ENCODE measurements at places on chromosomes 13 and 19.
A peak's percentile ranks its signal among the peaks of the same experiment; 100 is the strongest.

GRCh38 chr13:30881191-30881651 lies 24.9 kb upstream of the MEDAG start:
- no peak for DNase-seq

DNA sequence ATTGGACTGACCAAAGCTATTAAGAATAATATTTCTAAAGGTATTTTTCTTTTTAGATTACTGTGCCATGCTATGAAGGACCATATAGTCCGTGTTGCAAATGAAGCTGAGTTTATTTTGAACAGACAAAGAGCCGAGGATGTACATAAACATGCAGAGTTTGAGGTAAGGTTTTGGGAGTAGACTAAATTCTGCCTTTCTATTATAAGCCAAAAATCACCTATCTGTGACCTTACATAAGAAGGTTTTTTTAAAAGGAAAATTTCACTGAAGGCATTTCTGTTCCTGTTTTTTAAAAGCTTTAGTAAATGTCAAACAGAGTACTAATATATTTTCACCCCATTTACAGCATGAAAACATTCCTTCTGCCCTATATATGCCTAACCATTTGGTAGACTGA lies 127.4 kb downstream of the MAB21L1 start:
- DNase-seq: no peak

DNA sequence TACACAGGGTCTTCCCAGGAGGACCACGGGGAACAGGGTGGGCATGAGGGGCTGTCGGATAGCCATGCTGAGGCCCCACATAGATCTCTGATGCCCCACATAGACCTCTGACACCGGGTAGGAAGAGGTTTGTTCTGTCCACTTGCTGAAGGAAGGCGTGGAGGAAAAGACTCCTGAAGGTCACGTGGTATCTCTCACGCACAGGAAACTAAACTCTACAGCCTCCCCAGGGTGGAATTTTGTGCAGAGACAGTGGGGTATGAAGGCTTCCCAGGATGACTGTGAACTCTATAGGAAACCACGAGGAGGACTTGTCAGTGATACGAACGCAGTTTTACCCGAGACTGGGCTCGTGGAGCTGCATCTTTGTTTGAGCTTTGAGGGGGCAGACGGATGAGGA lies 2.8 kb downstream of the EVI5L start:
- DNase-seq: no peak

DNA sequence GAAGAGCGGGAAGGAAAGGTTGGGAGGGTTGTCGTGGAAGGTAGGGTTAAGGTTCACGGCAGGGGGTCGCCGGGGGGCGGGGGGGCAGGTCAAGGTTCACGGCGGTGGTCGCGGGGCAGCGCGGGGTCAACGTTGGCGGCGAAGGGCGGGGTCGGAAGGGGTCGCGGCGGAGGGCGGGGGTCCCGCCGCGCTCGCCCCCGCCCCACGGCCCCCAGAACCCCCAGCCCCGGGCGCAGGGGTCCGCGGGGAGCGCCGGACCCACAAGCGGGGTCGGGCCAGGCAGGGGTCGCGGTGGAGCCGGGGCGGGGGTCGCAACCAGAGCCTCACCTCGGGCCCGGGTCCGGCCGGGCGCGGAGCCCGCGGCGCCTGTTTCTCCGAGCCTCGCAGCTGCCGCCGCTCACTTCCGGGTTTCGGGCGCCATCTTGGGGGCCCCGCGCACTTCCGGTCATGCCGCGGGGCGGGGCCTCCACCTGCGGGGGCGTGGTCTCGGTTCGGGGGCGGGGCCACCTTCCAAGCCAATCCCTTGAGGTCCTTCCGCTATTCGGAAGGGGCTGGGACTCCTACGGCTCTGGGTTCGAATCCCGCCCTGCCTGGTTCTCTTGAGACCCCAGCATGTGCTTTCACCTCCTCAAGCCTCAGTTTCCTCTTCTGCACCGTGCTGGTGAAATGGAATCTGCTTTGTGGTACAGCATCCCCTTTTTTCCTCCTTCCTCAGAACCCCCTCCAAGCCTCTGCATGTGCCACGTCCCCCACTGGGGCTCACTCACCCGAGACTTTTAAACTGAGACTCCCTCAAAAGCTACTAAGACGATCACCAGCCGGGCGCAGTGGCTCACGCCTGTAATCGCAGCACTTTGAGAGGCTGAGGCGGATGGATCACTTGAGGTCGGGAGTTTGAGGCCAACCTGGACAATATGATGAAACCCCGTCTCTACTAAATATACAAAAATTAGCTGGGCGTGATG lies at the start of gene SBNO2:
SBNO2 (minus strand) TSS at position 424 of the 965 bp plus-strand sequence. CDS start 19,992 bp downstream, outside the sequence.
- peak; percentile 87 for DNase-seq

DNA sequence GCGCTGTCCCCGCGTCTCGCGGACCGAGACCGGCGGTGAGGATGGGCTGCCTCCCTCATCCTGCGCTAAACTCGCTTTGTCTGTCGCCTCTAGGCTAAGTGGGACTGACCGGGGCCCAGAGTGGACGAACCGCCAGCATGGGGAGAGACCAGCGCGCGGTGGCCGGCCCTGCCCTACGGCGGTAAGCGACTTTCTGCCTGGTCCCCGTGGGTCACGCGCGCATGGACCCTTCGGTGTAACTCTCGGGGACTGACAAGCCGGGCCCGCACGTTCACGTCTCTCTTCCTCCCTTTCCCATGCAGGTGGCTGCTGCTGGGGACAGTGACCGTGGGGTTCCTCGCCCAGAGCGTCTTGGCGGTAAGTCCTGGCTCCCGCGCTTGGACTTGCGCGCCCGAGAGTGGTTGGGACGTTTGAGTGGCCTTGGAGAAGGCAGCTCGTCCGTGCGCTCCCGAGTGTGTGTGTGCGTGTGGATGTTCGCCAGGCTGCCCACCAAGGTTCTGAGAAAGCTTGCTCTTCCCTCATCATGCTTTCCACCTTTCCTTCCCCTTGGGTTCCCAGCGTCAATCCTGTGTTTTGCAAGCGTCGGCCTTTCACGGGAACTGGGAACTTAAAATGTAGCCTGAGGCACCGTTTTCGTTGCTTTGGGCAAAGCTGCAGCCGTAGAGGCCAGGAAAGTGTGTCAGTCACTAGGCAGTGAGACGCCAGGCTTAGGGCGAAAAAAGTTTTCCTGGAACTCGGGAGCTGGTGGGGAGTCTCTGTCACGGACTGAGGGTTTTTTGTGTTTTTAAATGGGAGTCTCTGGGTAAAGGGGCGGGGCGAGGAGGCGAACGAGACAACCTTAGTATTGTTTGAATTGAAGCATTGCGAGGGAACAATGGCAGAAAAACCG lies 927 bp downstream of the COL4A2 start:
- peak; percentile 57 for DNase-seq

DNA sequence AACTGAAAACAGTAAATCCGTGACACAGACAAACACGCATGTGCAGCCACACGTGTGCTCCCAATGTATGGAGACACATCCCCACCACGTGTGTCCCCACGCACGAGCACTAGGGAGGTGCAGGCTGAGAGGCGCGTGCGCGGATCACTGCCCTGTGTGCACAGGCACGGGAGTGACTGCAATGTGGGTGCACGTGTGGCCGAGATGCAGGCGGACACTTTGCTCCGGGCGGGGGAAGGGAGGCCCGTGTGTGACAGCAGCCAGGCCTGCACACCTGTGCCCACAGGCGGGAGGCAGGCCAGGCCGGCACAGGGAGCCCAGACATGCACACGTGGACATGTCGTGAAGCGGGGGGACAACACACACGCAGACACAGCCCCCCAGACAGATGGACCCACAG lies 77.0 kb downstream of the PTPRS start:
- DNase-seq: no peak

- DNase-seq: no peak
Measured at GRCh38 chr13:40023595-40024203, 368.2 kb downstream of the COG6 start.

- no peak for DNase-seq
Measured at GRCh38 chr19:57099199-57099661, 20.6 kb upstream of the USP29 start.

DNA sequence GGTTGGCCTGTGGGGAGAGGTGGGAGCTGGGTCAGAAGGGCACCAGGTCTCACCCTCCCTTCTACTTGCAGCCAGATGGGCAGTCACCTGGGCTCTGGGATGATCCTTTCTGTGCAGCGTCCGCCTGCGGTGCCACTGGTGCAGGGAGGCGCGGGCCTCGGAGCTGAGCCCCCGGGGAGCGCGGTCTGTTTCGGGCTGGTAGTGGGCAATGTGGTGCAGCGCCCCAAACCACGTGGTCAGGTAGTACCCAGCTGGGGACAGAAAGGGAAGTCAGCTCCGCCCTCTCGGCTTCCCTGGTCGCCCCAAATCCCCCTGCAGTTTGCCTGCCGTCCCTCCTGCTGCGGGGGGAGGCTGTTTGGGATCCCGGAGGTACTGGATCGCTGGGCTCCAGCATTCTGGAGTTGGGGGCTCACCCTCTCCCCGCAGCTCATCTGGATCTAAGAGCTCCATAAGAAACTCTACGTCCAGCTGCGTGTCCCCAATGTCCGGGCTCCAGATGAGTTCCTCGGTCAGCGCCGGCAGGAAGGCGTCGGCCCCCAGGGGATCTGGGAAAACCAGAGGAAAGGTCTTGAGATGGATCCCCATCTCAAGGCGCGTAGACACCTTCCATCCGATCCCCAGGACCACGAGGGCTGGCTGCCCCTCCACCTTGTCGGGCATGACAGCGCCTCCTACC lies 8.8 kb downstream of the RINL start:
- DNase-seq: no peak

GRCh38 chr13:26919732-26920131 lies 159.1 kb upstream of the GPR12 start:
- no peak for DNase-seq

GRCh38 chr13:31639443-31640163 lies 99.7 kb upstream of the RXFP2 start:
- DNase-seq: peak; percentile 24

- DNase-seq: no peak
Measured at GRCh38 chr13:112073245-112074138, 6.5 kb downstream of the SOX1 start.

GRCh38 chr19:57759096-57759495 lies 10.4 kb upstream of the ZNF586 start:
- no peak for DNase-seq

DNA sequence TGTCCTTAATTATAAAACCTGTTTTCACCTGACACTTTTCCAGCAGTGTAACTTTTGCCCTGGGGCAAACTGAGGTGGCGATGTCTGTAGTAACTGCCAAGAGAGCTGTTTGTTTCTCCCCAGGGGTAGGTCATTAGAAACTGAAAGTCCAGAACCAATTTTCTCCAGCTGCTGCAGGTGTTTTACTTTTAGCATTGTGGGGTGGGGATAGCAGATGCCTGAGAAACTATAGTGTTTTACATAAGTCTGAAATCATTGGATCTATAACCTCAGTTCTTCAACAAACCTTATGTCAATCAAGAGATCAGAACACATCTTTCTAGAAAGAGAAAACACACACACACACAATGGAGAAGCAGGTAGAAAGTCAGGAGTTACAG lies 92.7 kb downstream of the LHFPL6 start:
- peak; percentile 33 for DNase-seq

DNA sequence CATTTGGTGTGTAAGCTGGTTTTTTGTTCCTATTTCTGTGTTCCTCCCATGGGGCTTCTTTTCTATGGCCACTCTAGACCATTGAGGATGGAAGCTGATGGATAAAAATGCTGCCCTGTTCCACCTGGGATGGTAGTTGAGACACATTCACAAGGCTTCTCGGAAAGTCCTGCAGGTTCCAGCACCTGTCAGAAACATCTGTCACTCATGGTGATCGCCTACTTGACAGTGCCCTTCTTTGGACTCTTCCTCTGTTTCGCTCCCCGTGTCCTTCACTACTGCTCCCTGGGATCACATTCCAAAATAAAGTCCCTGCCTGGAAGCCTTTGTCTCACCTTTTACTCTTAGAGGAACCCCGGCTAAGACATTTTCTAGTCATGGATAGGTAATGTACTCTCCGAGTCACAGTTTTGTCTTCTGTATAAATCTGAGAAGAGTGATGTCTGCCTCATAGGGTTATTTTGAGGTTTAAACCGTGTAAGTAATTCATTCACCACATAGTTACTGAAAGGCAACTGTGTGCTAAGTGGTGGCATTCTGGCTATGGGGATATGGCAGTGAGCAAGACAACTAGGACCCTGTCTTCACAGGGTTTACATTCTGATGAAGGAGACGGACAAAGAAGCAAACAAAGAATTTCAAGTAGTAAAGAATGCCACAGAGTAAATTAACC lies 21.0 kb downstream of the UBAC2 start:
- DNase-seq: no peak

- peak; percentile 53 for DNase-seq
Measured at GRCh38 chr13:85520445-85520844, 278.8 kb downstream of the SLITRK6 start.

DNA sequence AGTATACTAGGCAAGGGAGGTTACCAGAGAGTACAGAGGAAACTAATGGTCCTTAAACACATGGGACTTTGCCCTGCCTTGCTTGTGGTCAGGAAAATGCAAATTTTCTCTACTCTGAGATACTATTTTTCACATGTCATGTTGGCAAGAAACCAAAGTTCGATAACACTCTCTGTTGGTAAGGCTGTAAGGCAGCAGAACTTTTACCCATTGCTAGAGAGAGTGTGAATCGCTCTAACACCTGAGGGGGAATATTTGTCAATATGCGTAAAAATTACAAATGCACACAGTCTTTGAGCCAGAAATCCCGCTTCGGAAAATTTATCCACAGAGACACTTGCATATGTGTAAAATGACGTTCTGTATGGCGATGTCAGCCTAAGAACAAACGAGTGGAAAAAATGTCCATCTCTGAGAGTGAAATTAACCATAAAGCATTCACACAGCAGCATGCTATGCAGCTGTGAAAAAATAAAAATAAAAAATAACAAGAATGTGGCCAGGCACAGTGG lies 9.5 kb upstream of the RFX1 start:
- no peak for DNase-seq

GRCh38 chr19:5977222-5977784 lies 637 bp downstream of the RANBP3 start:
- DNase-seq: no peak

DNA sequence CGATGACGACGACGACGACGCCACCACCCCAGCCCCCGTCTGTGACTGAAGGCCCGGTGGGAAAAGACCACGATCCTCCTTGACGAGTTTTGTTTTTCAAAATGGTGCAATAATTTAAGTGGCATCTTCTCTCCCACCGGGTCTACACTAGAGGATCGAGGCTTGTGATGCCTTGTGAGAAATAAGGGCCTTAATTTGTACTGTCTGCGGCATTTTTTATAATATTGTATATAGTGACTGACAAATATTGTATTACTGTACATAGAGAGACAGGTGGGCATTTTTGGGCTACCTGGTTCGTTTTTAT lies 2.5 kb downstream of the KLF2 start:
- no peak for DNase-seq

GRCh38 chr13:100976993-100977392 lies 302.4 kb upstream of the TMTC4 start:
- DNase-seq: no peak

GRCh38 chr19:56369886-56370676 lies 23.3 kb downstream of the ZNF582 start:
- no peak for DNase-seq

GRCh38 chr13:90420683-90421082 lies 926.8 kb upstream of the MIR17HG start:
- no peak for DNase-seq

DNA sequence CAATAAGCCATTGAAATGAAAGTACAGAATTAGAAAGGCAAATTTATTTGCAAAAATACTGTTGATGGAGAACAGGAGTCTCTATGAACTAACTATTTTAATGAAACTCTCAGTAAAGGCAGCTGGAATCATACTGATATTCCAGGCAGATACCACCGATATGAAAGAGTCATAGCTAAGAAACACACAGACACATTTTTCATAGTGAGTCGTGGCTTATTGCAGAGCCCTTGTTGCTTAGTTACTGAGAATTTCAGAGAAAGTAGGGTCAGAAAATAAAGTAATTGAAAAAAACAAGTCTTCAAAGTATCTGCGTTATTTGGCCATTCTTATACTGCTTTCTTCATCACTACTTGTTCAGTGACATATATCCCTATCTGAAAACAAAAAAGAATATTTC lies 1890.9 kb downstream of the PCDH9 start:
- no peak for DNase-seq

Measured in MCF 10A (cell line).